ENCODE measurements at places on chromosomes 16 and 17.

DNA sequence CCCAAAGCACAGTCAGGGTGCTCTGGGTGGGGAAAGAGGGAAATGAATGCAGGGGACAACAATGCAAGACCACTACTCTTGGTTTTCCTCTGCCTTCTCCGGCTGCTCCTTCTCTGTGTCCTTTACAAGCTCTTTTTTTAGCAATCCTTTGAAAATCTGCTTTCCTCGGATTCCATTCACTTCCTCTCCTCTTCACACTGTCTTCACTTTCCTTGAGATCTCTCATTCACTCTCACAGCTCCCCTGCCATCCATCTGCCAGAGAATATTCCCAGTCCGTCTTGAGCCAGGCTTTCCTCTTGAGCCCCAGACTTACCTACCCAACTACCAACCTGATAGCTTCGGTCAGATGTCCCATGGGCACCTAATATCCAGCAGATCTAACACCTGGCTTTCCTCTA, 11.0 kb upstream of the SPOP start:
- no peak for DNase-seq

GRCh38 chr16:19083670-19084069, 16.3 kb downstream of the COQ7 start:
- no peak for DNase-seq

GRCh38 chr16:16045296-16045695, 95.9 kb downstream of the ABCC1 start:
- DNase-seq, result no peak

DNA sequence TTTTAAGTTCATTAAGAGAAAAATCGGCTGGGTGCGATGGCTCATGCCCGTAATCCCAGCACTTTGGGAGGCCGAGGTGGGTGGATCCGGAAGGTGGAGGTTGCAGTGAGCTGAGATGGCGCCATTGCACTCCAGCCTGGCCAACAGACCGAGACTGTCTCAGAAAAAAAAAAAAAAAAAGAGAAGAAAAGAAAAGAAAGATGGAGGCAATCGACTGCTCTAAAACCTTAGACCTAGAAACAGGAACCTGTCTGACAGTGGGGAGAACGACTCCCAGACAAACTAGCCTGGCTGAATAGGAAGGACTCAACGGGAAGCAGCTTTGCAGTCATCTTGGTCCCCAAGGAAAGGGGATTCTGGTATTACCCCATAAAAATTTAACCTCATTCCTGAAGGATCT, 13.7 kb downstream of the MRC2 start:
- no peak for DNase-seq

- DNase-seq, result no peak
These were observed 416.7 kb downstream of the WWOX start for GRCh38 chr16:78516006-78516736.

- DNase-seq, result no peak
These were observed 7.8 kb downstream of the CD300A start for GRCh38 chr17:74474043-74474792.

- no peak for DNase-seq
These were observed 29.9 kb upstream of the OR1G1 start for GRCh38 chr17:3157218-3157617.

Measured in hematopoietic multipotent progenitor cell treated with erythropoietin and hydrocortisone succinate and interleukin-3 and kit ligand, for 17 days (in vitro differentiated cells).